ENCODE measurements at places on chromosomes 1 and 21.

GRCh38 chr1:211037095-211037494 lies 96.9 kb downstream of the KCNH1 start:
- H3K27ac ChIP-seq: no peak overlapping the region
- H3K27me3 ChIP-seq: no peaks in the 10 kb centered on the region
- H3K36me3 ChIP-seq: no peaks in the 10 kb centered on the region
- no peak overlapping the region for H3K4me3 ChIP-seq
- no peak for DNase-seq
- no peaks in the 10 kb centered on the region for H3K4me1 ChIP-seq

DNA sequence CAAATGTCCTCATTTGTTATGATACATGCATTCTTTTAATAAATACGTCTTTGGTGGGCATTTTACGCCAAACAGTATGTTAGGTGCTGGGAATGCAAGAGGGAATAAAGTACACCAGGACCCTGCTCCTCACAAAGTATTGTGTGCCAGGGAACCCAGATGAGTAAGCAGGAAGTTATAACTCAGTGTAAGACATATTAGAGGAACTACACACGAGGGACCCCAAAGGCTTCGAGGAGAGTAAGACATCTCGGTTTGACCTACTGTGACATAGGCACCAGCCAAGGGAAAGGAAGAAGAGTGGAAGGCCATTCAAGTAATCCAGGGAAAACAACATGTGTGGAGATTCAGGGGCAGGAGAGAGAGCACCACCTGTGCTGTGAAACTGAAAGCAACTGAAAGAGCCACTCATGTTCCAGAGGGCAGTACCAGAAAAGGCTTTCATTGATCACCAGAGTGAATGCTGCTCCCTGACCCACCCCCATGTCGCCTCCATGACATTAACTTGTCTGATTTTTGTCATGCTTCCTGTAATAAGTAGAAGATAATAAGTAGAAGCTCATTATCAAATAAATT lies 542.5 kb upstream of the PKN2 start:
- no peak for DNase-seq
- no peaks in the 10 kb centered on the region for H3K36me3 ChIP-seq
- H3K27me3 ChIP-seq: no peaks in the 10 kb centered on the region
- no peak overlapping the region for H3K4me3 ChIP-seq
- no peaks in the 10 kb centered on the region for H3K4me1 ChIP-seq

GRCh38 chr1:29269382-29269781 lies 33.1 kb downstream of the PTPRU start:
- no peak overlapping the region for H3K4me3 ChIP-seq
- H3K27ac ChIP-seq: no peak overlapping the region
- H3K36me3 ChIP-seq: no peaks in the 10 kb centered on the region
- no peak for DNase-seq
- no peaks in the 10 kb centered on the region for H3K27me3 ChIP-seq

GRCh38 chr1:111249960-111250359 lies 22.4 kb downstream of the CHI3L2 start:
- DNase-seq: no peak
- H3K4me3 ChIP-seq: no peak overlapping the region
- H3K36me3 ChIP-seq: no peaks in the 10 kb centered on the region

DNA sequence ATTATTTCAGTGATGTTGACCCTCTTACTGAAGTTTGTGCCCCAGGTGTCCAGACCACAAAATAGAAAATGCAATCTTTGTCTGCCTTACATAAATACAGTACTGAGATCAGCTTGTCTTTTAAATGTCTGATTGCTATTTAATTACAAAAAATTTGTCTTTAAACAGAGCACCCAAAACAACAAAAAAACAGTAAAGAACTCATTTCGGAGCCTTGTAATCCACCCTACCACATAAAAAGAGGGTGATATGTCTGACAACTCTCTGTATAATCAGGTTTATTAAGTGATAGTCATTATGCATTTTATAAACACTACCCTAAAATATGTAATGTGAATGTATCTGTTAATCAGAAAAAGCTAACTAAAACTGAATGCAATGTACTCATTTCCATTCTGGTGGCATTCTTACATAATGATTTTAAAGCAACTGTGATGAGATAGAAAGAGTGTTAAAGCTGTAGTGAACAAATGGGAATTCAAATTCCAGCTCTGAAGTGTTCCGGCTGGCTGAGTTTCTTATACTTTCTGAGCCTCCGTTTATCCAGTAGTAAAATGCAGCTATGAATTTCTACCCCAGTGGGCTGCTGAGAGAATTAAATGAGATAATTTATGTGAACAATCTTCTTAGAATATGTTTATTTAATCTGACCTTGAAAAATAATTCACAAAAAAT lies 486.6 kb downstream of the USP25 start:
- peaks cover 11% of the 10 kb centered on the region for H3K4me1 ChIP-seq
- no peaks in the 10 kb centered on the region for H3K27me3 ChIP-seq
- no peak overlapping the region for H3K4me3 ChIP-seq
- no peaks in the 10 kb centered on the region for H3K36me3 ChIP-seq
- no peak for DNase-seq
- H3K27ac ChIP-seq: no peak overlapping the region

- H3K4me1 ChIP-seq: no peaks in the 10 kb centered on the region
- H3K4me3 ChIP-seq: no peak overlapping the region
- DNase-seq: no peak
- H3K27me3 ChIP-seq: no peaks in the 10 kb centered on the region
These were observed 19.4 kb upstream of the CASZ1 start for GRCh38 chr1:10815858-10816195.

DNA sequence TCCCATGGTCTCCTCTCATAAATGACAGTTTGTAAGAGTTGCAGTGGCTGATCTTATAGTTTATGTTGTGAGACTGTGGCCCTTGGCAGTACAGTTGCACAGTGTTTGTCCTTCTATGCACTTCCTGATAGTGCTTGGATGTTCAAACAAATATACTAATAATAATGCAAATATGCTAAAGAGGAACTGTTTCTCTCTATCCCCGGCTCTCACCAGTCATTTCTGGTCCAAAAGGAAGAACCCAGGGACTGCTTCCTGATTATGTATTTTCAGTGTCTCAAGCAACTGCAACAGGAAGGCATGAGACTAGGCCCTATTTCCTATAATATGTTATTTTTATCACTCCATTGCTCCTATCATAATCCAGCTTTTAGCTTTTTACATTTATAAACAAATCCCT lies 17.0 kb upstream of the SUCO start:
- H3K4me3 ChIP-seq: no peak overlapping the region
- no peak for DNase-seq
- no peak overlapping the region for H3K27ac ChIP-seq
- no peaks in the 10 kb centered on the region for H3K36me3 ChIP-seq
- no peaks in the 10 kb centered on the region for H3K27me3 ChIP-seq

DNA sequence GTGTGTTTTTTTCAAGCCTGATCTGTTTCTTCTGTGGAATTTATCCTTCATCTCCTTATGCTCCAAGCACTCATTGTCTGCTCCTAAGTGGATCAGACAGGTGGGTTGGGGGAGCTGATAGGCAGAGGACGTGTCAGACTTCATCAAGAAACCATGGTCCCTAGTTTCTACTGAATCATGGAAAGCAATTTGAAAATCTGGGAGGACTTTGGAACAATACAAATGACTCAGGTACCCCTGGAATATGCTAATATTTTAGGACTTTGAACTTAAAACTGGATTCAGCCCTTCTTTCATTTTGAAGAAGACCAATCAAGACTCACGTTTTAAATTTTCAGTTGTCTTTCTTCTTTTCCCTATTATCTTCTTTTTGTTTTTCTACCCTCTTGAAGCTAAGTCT lies 7.7 kb downstream of the ABCG1 start:
- H3K36me3 ChIP-seq: no peaks in the 10 kb centered on the region
- no peak overlapping the region for H3K27ac ChIP-seq
- H3K27me3 ChIP-seq: no peaks in the 10 kb centered on the region
- DNase-seq: no peak
- H3K4me1 ChIP-seq: no peaks in the 10 kb centered on the region
- no peak overlapping the region for H3K4me3 ChIP-seq

DNA sequence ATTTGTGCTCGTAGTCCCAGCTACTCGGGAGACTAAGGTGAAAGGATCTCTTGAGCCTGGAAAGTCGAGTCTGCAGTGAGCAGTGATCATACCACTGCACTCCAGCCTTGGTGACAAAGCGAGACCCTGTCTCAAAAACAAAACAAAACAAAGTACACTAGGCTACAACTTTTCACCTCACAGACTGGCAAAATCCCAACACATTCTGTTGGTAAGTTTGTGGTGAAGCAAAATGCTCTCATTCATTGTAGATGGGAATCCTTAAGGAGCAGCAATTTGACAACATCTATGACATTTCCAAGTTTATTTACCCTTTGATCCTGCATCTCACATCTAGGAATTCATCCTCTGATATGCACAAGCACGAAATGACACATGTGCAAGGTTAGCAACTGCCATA lies 20.2 kb upstream of the SLC1A7 start:
- H3K27ac ChIP-seq: no peak overlapping the region
- H3K27me3 ChIP-seq: no peaks in the 10 kb centered on the region
- H3K4me3 ChIP-seq: no peak overlapping the region
- DNase-seq: no peak

GRCh38 chr1:2942410-2942809 lies 78.9 kb upstream of the ACTRT2 start:
- no peaks in the 10 kb centered on the region for H3K4me1 ChIP-seq
- no peak overlapping the region for H3K4me3 ChIP-seq
- DNase-seq: no peak
- H3K27ac ChIP-seq: no peak overlapping the region
- H3K36me3 ChIP-seq: no peaks in the 10 kb centered on the region
- H3K27me3 ChIP-seq: no peaks in the 10 kb centered on the region

DNA sequence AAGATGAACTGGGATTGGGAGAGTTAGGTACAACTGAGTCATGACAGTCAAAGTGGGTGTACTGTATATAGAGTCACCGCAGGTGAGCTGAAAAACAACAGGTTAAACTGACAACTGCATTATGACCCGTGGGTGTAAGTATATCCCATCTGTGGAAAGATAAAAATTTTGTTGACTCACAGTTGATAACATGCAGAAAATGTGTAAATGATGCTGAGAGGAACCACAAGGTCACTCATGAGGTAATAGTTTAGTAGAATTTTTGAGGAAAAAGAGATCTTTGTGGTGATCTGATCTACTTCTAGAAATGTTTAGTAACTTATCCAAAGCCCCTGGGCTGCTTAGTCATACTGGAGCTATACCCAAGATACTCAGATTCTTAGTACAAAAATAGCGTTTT lies 838 bp downstream of the OR2C3 start:
- no peak overlapping the region for H3K27ac ChIP-seq
- DNase-seq: no peak
- no peaks in the 10 kb centered on the region for H3K27me3 ChIP-seq
- H3K4me3 ChIP-seq: no peak overlapping the region

DNA sequence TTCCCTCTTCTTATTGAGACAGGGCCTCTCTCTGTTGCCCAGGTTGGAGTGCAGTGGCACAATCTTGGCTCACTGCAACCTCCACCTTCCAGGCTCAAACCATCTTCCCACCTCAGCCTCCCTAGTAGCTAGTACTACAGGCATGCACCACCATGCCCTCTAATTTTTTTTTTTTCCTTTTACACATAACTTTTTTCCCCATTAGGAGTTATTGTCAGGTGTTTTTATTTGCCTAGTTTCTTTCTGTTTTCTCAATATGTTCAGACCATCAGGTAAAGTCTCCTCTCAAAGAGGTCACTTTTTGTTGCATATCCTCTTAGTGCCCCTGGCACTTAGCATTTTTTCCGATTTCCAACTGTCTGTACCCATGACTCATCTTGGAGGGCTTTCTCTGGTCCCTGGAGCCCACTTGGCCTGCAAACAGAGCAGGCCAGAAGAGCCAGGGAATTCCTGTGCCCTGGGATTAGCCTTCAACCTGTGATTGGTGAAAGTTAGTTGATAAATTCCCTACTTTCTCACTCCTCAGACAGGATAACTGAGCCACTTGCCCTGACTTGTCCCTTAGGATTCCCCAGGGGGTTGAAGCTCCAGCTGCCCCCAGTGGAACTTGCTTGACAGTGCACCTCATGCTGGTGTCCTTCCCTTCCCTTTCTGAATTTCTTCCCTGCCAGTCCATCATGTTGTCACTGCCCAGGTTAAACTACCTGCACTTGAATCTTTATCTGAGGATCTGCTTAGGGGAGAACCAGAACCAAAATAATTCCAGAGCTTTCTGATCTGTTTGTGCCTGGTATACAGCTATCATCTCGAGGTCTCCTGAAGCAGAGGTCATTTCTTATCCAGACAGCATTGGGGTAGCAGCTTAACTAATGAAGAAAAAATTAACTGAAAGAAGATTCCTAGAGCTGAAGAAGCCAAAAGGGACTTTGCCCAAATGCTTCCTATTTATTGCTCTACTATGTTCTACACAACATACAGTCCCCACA lies 2.4 kb downstream of the NTPCR start:
- peaks cover 8% of the 10 kb centered on the region for H3K4me1 ChIP-seq
- H3K27me3 ChIP-seq: no peaks in the 10 kb centered on the region
- DNase-seq: peak; percentile 63
- H3K27ac ChIP-seq: no peak overlapping the region

DNA sequence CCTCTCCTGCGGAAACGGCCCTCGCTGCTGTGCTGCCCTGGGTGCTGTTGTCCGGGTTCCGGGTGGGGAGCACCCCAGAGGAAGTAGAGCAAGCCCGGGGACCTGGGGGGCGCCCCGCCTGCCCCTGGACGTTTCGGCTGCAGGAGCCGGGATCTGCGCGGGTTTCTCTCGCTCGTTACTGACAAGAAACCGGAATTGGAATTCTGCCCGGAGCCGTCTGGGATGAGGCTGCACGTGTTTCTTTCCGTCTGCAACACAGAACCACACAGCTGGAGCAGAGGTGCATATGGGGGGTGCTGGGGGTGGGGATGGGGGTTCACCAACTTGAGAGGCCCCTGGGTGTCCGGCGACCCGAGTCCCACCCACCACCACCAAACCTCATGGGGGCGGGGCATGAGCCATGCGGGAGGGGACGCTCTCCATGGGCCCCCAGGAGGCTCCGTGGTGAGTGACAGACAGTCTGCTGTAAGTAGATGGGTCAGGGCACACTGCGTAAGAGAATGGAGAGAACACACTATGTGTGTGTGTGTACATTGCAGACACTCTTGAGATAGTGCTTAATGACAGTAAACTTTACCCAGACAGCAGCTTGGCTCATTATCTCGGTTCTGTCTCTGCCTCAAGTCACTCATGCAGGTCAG lies 261.4 kb upstream of the C1orf174 start:
- H3K27me3 ChIP-seq: no peaks in the 10 kb centered on the region
- no peaks in the 10 kb centered on the region for H3K4me1 ChIP-seq
- DNase-seq: no peak
- H3K27ac ChIP-seq: no peak overlapping the region
- H3K4me3 ChIP-seq: no peak overlapping the region

DNA sequence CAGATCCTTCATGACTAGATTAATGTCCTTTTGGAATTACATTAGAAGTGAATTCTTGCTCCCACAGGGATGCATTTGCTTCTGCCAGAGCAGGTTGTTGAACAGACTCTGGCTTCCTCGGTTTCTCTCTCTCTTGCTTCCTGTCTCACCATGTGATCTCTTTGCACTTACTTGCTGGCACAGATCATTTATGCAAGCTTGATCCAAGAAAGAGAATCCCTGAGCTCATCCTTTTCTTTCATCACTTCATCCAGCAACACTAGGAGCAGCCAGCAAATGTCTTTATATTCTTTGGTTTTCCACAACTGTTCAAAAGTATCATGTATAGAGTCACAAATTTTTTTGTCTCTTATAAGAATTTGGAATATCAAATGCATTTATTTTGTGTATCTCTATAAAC lies 313.5 kb downstream of the ZNF326 start:
- H3K27ac ChIP-seq: no peak overlapping the region
- H3K4me1 ChIP-seq: no peaks in the 10 kb centered on the region
- no peaks in the 10 kb centered on the region for H3K36me3 ChIP-seq
- no peak overlapping the region for H3K4me3 ChIP-seq

- H3K4me3 ChIP-seq: no peak overlapping the region
- no peaks in the 10 kb centered on the region for H3K27me3 ChIP-seq
- no peaks in the 10 kb centered on the region for H3K36me3 ChIP-seq
- H3K27ac ChIP-seq: no peak overlapping the region
These were observed 557.2 kb downstream of the MATN1 start for GRCh38 chr1:30166174-30166573.
